ENCODE measurements at places on chromosomes 4 and X. TPM values are rescaled to one million over a fixed set of nuclear protein-coding genes. Genes with fewer than 3 reads are reported as not detected.

DNA sequence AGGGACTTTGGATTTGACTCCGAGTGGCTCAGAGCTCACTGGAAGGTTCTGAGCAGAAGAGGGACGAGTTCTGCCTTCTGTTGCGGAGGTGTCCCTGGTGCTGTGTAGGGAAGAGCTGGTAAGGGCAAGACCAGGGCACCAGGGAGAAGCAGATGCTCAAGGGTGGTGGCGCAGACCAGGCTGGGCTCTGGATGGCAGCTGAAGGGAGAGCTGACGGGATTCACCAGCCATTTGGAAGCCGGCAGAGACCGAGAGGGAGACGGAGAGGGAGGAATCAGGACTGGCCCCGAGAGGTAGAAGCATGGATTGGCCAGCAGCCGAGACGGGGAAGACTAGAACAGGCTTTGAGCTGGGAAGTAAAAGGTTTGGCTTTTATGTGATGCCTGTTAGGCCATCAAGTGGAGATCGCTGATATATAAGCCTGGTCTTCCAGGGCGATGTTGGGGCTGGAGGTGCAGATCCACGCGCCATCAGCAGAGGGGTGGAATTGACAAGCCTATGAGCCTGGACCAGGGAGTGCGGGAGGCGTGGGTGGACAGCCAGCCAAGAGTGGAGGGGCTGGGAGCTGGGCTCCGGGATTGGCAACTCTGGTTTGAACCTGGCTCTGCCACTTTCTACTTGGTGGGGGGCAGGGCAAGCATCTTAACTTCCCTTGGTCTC lies 43.4 kb downstream of the ADRA2C start:
- no peak for DNase-seq

- peak; percentile 20 for DNase-seq
Observed at GRCh38 chrX:19893727-19894126, 6.3 kb upstream of the SH3KBP1 start.

DNA sequence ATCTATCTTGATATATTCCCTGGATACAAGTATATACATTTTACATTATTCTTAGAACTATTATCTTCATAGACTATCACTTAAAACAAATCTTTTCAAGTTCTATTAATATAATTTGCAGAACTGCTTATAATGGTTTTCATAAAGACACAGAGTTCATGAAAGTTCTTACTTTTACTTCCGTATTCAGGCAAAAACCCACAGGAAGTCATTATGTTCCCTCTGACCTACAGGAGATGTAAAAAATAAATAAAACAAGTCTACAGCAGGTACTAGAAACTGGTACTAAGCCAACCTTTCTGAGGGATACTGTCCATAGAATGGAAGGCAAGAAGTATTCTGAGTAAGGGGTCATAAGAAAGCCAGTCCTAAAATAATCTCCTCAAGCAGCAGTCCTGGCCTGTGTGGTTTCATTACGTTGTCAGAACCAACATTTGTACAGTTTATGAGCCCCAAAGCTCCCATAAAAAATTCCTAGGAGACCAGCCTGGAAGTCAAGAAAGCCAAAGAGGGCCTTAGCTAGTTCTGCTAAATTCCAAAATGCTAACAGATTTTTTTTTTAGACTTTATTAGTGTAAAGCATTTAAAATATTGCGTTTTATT lies 68.6 kb downstream of the CAMK2D start:
- no peak for DNase-seq

DNA sequence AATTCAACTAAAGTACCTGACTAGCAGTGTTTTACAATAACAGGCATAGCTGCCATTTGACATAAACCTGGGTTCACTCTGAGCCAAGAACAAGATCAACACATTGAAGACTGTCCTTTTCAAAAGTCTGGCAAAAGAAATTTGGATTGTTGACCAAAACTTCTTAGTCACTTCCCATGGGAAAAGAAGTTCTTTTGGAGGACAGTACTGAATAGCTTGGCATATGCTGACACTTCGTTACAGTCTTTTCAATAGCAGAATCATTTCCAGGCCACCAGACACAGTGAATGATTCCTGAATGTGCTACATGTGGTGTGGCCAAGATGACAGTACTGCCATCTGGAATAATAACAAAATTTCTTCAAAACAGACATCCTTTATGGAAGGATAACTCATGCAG lies 560.3 kb downstream of the GRID2 start:
- no peak for DNase-seq

- DNase-seq = no peak
Observed at GRCh38 chrX:79511799-79512198, 144.7 kb upstream of the ITM2A start.

- DNase-seq = peak; percentile 15
Observed at GRCh38 chr4:40240040-40240653, 43.3 kb downstream of the RHOH start.

- no peak for DNase-seq
Observed at GRCh38 chrX:105210258-105210657, 10.2 kb downstream of the TEX13A start.

DNA sequence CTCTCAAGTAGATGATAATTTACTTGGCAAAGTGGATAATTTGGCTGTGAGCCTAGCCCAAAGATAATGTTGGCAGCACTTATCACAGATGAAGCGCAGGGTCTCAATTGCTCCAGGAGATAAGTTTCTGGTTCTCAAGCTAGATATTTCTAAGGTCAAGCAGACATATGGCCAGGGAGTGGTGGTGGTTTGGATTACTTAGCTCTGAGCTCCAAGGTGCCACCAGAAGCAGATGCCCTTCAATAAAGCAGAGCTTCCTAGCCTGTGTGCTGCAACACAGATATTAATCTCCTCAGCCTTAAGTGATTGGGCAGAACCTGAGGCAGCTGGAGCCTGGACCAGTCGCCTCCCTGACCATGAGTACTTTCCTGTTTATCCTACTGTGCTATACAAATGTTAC lies 79.2 kb upstream of the NALF2 start:
- DNase-seq = no peak

GRCh38 chr4:43547561-43547960 lies 655.0 kb downstream of the GRXCR1 start:
- no peak for DNase-seq

GRCh38 chr4:88759039-88759894 lies 61.6 kb upstream of the NAP1L5 start:
- peak; percentile 64 for DNase-seq

GRCh38 chrX:119871245-119871598 lies 311 bp downstream of the RNF113A start:
- peak; percentile 35 for DNase-seq

The ITIH6 gene
- not detected for total RNA-seq

The ETNPPL gene
- total RNA-seq = not detected

The CT45A5 gene
- not detected for total RNA-seq

The NSUN7 gene
- not detected for total RNA-seq

The CENPI gene
- total RNA-seq = 30.2 TPM
